ENCODE measurements at places on chromosomes 1 and 21.

- DNase-seq = no peak
These were observed 1.1 kb downstream of the TRIM58 start for GRCh38 chr1:247857985-247858619.

GRCh38 chr1:81225789-81226602 lies 574.7 kb upstream of the ADGRL2 start:
- DNase-seq = no peak

GRCh38 chr1:116910379-116911187 lies 867 bp downstream of the PTGFRN start:
- DNase-seq = peak; percentile 64

DNA sequence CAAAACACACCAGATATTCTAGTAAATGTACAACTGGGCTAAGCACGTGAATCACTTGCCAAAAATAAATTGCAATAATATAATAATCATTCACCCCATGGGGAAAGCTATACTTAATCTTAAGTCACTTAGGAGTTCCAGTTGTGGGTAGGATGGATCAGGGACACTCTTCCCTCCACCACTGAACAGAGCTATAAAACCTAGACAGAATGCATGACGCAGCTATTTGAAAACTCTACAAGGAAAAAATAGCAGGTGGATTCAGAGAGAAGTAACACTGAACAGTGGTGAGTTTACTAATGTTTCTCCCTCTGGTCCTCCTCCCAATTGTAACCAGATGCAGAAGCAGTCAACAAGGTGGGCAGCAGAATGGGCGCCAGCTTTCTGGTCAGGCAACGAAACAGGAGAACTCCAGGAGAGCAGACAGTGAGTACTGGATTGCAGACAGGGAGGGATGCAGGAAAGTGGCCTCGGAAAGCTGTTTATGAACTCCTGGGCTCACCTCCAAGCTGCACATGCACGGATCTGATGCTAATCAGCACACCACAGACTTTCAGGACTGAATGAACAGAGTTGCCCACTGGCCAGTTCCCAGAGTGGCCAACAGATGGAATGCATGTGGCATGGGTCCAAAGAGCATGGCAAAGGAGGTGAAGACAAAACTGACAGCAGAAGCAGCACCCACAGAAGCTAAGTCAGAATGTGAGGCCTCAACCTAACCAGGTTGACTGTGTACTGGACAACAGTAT lies 41.4 kb downstream of the TARBP1 start:
- DNase-seq = no peak
